ENCODE measurements at places on chromosomes 6 and 20.

DNA sequence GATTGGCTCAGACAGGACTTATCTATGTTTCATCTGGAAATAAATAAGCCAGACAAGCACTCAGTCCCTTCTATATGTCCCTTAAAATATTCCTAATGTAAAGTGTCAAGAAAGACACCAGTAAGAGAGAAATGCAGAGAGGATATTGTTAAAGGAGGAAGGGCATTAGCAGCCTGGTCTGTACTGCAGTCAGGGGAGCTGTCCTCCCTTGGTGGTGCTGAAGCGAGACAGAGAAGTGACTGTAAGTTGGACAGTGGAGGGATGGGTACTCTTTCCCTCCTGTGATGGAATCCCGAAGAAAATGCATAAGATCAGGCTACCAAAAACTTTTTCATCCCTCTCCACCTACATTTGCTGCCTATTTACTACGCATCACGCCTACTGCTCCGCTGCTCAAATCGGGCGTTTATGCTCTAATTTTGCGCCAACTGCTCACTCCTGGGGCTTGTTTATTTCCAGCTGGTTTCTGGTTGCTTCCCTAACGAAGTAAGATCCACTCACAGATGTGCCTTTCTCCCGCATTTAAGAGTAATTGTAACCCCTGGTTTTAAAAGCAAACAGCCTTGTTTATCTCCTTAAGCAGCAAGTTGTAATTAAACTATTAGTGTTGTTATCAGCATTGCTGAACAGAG, 35.2 kb downstream of the PHACTR1 start:
- no peak for DNase-seq

GRCh38 chr6:33082702-33083101, 6.9 kb downstream of the HLA-DPB1 start:
- no peak for DNase-seq

DNA sequence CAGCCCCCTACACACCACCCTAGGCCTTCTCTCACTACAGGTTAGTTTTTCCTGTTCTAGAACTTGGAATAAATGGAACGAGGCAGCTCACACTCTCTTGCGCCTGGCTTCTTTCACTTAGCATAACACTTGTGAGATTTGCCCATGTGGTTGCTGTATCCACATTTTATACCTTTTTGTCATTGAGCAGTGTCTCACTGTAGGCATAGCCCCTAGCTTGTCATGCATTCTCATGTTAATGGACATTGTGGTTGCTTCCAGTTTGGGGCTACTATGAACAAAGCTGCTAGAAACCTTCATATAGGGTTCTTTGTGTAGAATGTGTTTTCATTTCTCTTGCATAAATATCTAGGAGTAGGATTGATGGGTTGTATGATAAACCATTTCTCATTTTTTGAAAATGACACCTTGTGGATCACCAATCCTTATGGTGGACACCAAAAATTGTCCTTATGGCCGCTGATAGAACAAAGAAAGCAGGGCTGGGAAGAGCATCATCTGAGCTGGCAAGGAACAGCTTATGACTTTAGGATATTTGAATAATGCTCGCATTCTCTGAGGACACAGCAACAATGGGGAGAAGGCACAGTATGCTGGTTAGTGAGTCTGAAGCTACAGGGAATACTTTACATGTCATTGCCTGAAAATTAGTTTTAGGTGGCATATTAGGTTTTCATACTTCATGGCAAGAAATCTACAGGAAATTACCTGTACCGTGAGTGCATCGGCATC, 9.8 kb upstream of the SLC22A23 start:
- DNase-seq: no peak

- no peak for DNase-seq
Measured at GRCh38 chr6:11497107-11497506, 40.4 kb upstream of the TMEM170B start.

- DNase-seq: no peak
Measured at GRCh38 chr20:53683506-53683905, 89.9 kb upstream of the ZNF217 start.

DNA sequence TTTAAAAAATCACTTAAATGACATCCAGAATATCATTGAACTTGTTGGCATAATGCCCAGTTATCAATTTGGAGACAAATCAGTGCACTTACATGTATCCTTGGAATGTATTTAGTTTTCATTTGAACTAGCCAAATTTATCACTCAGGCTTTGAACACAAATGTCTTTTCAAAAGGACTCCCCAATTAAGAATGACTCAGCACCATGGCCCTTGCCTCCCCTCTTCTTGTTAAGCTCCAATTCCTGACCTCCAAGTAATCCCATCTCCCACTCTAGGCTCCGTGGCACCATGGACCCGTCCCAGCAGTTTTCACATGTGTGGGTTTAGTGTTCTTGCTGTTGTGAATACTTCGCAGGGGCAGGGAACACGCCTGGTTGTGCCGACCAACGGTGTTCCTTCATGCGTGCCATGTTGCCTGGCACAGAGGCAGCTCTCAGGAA, 2.7 kb downstream of the AKAP12 start:
- DNase-seq: peak; percentile 23

- peak; percentile 81 for DNase-seq
Measured at GRCh38 chr20:63178889-63179686, 36.8 kb downstream of the YTHDF1 start.

- DNase-seq: no peak
Measured at GRCh38 chr6:165417278-165417865, 108.0 kb upstream of the C6orf118 start.

- DNase-seq: no peak
Measured at GRCh38 chr20:23744817-23745216, 5.9 kb downstream of the CST1 start.

DNA sequence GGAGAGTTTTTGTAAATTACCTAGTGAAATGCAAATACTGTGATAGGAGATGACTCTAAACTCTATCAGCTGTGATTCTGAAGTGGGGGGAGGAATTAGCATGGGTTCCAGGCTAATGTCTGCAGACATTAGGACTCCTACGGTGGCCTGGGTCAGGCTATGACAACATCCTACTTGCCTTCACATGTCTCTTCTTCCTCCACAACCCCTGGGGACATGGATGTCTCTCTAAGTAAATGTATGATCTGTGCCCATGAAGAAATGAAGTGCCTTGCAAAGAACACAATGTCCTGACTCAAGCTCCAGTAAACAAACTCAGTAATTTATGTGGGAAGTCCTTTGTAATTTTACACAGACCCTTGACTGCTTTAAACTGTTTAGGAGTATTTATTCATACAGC, 165.8 kb upstream of the EEF1E1 start:
- no peak for DNase-seq

- no peak for DNase-seq
Measured at GRCh38 chr20:47609001-47609400, 107.3 kb downstream of the NCOA3 start.

GRCh38 chr6:132198896-132199295, 202.4 kb downstream of the MOXD1 start:
- no peak for DNase-seq

DNA sequence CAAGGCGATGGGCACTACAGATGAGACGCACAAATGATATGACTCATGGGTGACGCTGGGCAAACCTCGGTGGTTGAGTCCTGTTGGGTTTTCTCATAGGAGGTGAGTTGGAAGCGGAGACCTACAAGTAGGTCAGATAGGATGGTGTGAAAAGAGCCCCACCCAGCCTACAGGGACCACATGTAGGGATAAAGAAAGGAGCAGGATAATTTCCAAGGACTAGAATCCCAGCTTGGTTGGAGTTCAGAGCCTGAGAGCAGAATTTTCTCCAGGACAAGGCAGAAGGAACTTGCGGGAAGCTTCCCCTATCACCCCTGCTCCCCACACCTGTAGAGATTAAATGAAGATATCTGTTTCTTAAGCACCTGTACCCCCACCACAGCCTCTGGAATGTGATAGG, 489.7 kb upstream of the CDH4 start:
- no peak for DNase-seq

- no peak for DNase-seq
Measured at GRCh38 chr6:150028799-150029198, 3.5 kb upstream of the RAET1L start.

- no peak for DNase-seq
Measured at GRCh38 chr6:54236984-54237383, 71.3 kb upstream of the TINAG start.

DNA sequence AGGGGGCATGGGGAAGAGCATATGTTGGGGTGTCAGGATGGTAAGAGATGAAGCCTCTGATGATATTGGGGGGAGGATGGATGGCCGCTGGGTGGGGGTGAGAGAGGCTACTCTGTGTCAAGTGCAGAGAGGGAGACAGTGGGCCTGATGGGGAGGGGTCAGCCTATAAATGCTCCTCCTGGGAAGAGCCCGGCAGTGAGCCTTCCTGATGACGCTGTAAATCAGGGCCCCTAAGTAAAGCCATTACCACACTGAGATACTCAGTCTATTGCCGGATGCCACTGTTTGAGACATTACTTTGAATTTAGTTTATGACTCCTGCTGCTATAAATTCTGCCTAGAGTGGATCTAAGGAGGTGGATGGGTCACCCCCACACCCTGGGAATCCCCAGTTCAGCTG, 28.1 kb downstream of the LRFN2 start:
- DNase-seq: no peak

DNA sequence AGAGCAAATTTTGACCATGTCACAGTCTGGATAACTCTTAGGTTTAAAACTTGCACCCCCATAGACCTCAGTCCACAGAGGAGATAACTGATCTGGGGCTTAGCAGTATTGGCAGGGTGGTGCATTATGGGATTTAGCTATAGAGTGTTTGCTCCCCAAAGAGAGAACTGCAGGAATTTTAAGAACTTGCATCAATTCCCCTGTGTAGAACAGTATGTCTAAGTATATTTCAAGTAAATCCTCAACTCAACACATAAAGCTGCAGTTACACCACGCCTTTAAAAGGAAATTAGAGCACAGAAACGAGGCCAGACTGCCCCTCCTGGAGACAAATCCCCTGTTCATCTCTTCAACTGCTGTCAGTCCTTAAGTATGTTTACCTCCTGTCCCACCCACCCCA, 144.9 kb downstream of the TRMT11 start:
- DNase-seq: no peak

DNA sequence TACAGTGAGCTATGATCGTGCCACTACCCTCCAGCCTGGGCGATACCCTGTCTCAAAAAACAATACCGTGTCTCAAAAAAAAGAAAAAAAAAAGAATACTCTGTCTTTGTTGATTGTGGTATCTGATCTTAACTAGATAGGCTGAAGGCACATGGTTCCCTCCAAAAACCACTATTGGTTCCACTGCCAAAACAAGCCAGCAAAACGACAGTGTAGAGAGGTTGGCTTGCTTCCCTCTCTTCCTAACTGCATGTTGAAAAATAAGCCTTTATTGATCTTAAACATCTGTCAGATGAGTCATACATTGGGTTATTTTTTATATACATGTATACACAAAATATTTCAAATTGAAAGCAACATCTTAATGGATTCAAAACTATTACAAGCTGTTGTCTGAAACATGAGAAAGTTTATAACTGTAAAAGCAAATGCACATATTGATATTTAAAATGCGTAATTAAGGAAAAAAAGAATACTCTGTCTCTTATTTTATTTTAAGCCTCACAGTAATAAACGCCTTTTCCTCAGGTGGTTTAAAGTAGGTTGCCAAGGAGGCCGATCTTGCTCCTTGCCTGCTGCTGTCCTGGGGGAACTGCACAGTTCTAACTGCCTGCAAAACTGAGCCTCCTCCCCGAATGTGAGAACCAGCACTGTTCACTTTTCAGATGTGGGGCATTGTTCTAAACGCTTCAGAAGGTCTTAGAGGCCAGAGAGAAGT, 7.0 kb upstream of the NINL start:
- DNase-seq: no peak

GRCh38 chr20:22681591-22682248, 97.3 kb upstream of the FOXA2 start:
- DNase-seq: no peak

DNA sequence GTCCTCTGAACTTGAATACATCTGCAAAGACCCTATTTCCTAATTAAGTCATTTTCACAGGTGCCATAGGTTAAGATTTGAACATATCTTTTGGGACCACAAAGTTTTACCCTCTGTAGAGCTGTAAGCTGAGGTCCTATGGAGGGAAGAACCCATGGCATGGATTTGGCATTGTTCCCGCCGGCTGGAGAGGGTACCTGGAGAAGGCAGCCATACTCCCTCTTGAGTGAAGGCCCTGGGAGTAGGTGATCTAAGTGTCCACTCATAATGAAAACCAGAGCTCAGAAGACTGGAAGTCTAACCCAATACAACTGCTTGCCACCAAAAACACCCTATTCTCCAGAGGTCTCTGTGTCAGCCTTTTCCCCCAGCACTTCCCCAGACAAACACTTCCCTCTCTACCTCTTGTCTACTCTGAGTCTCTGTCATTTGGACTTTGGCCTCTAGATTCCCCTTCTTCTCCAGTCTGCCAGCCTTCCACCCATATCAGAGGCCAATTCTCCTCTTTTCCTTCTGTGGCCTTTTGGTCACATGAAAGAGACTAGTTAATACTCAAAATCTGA, 363.9 kb downstream of the MAFB start:
- DNase-seq: no peak

DNA sequence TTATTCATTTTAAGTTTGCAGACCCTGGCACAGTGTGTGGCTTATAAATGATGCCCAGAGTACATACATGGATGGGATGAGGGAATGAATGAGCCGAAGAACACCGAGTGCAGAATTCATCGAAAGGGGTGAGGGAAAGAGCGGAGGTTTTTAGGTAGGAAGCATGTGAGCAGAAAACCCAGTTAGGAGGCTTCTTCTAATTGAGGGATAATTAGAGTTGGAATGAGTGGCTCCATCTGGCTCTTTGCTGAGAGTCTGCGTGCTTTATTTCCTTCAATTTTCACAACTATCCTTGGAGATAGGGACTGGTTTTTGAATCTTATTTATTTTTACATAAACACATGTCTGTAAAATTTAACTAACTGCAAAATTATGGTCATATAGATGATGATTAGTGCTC, 150.7 kb downstream of the DOK5 start:
- DNase-seq: no peak

- DNase-seq: no peak
Measured at GRCh38 chr6:162736961-162737360, 9.2 kb downstream of the PACRG start.

DNA sequence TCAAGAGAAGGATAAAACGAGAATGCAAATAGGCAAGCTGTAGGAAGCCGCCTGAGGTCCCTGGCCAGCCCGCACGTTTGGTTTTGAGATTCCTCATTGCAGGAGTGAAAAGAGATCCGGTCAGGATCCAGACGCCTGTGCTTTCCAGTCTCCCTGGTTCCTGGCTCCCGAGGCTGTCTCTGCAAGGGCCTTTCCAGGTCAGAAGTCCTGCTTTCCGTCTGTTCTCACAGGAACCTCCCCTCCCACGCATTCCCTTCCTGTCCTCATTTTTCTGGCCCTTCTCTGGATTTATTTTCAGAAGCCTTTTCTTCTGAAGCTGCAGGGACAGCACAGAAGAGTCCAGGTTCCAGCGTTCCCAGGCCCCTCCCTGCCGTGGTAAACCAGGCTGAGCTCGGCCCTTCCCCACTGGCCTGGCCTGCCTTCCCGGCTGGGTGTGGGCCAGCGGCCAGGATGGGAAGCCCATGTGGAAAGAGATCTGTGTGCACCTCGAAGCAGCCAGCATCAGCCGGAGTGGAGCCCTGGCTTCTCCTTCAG, 54.0 kb downstream of the TMEM242 start:
- DNase-seq: peak; percentile 29

DNA sequence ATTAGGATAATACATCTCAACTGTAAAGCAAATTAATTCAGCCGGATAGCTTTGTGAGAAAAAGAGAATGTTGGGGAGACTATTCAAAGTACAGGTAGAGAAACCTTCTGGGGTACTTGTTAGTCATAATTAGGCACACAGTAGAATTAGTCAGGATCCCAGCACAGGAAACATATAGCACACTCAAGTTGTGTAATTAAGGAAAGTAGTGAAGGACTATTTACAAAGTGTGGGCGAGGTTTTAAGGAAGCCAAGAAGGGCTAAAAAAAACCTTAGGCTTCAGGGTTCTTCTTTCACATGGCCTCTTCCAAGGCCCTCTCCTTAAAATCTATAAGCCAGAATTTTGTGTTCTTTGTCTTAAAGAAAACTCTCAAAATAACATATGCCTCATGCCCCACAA, 126.7 kb downstream of the RTN4IP1 start:
- no peak for DNase-seq
